ENCODE measurements at places on chromosomes 5 and 9.

GRCh38 chr5:75843319-75843718 is 126.1 kb upstream of the POC5 start:
- DNase-seq: no peak

DNA sequence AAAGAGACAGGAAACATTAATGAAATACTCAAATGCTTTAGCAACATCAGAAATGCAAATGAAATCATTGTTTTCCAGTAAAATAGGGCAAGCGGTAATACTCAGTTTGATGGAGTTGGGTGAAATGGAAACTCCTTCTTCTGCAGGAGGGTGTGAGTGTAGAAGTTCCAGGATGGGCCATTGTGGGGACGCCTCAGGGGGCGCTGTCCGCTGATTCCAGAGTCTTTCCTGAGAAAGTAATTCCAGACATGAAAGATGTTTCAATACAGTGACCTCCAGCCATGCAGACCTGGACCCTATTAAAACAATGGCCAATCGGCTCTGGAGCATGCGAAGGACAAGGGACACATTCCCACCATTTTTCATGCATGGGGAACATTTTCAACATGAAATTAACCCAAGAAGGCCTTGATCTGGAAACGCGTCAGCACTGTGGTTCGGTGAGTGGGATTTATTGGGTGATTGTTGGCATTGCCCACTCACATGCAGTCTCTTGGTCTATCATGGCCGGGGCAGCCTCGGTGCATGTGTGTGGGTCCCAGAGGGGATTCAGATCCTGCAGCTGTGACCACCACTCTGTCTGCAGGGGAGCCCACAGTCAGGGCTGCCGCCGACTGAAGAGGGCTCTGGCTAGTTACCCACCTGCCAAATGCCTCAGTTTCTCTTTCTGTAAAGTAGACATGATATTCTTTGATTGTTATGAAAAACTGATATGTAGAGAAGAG is 132.6 kb upstream of the IRX4 start:
- DNase-seq: no peak

- DNase-seq: no peak
These were observed 192.6 kb downstream of the ESM1 start for GRCh38 chr5:54792611-54793404.

DNA sequence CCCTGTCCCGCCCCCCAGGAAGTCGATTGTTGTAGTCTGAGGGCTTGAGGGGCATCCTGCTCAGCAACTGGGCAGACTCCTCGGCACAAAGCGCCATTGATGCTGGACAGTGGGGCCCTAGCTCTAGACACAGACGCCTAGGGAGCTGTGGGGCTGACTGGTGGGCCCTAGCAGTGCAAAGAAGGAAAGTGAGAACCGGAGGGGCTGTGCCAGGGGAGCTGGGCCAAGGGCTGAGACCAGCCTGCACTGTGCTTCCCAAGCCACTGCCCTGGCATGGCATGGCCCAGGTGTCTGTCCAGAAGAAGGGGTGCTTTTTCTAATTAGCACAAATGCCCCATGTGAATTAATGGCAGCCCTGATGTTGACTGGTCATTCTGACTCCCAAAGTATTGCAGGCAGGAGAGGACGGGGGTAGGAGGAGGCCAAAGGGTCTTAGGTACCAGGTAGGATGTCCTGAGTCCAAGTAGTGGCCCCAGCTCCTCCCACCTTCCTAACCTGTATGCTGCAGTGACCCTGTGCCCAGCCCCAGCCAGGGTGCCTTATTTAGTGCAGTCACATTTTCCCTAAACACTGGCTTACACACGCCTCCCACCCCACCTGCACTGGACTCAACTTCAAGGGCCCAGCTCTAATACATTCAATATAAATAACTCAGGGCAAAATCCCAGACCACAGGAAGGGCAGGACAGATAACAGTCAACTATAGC is 15.9 kb downstream of the TCF7 start:
- DNase-seq: no peak

DNA sequence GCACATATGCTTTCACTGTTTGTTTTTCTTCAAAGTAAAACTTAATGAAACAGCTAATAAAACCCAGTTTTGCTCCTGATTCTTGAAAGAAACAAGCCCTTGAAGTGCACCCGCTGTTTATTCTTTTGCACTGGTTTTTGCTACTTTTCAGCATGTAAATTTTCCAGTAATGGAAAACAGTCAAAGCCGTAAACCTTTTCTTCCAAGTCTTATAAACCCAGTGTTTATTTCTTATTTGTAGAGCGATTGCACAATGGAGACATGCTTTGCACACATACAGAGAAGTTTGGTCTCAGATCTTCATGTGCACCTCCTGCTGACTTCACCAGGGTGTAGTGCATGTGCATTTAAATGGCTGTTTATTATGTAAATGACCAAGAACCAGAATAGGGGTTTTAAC is 51.8 kb downstream of the ATG10 start:
- DNase-seq: no peak

GRCh38 chr9:119689879-119690278 is 320.6 kb upstream of the BRINP1 start:
- DNase-seq: no peak

DNA sequence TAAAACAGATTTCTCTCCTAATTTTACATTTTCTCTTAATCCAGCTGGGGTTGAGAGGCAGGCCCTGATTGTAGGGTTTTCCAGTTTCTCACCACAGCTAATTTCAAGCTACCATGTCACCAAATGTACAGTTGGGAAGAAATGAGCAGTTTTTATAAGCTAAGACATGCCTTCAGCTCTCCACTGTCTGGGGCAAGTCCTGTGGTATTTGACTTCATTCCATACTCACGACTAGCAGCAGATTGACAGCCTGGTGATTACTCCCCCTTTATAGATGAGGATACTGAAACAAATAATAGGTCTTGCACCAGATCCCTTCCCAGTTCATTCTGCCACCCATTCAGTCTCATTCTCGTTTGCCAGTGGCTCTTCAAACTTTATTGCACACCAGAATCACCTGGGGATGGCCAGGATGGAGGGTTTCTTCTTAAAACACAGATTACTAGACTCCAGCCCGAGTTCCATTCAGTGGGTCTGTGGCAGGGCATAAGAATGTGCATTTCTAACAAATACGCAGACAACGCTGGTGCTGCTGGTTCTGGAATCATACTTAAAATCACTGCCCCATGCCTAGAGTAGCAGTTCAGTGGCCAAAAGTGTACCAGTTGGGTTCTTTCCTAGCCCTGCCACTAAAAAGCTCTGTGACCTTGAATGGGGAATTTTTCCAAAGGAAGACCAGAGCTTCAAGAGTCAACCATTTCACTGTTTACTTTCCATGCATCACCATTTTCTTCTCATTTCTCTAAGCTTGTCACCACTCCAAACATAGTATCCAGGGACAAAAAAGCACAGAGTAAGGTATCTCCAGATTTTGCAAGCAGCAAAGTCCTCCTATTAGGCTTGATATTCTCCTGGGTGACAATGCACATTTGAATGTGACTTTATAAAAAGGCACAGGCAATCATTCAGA is 64.3 kb downstream of the CSNK1A1 start:
- DNase-seq: no peak

GRCh38 chr5:170773024-170773985 is 10.2 kb upstream of the GABRP start:
- DNase-seq: no peak

GRCh38 chr5:175710326-175710725 is 52.5 kb downstream of the HRH2 start:
- DNase-seq: no peak

GRCh38 chr5:69468631-69469030 is 24.0 kb upstream of the OCLN start:
- DNase-seq: no peak

GRCh38 chr5:135587721-135588663 is 9.2 kb upstream of the CXCL14 start:
- no peak for DNase-seq

- no peak for DNase-seq
These were observed 43.7 kb downstream of the STK10 start for GRCh38 chr5:172144291-172144815.

- DNase-seq: no peak
These were observed 110.2 kb upstream of the DAPK1 start for GRCh38 chr9:87387351-87388011.

Data from psoas muscle (tissue), 8 donors.